Activated CD8-positive, alpha-beta T cell treated with anti-CD3 and anti-CD28 coated beads, Interleukin-2, amount 10 ng/mL, durations not matched to agents 7 days and 5 days (primary cell): ENCODE measurements at places on chromosomes 16 and 17. TPM values are rescaled to one million over a fixed set of nuclear protein-coding genes. Genes with fewer than 3 reads are reported as not detected.

CD300E gene
- not detected for total RNA-seq

DNASE1L2 gene
- total RNA-seq, result 3.3 TPM

TMEM132E gene
- not detected for total RNA-seq

ABCA6 gene
- total RNA-seq, result 0.08 TPM

SPN gene
- 339 TPM for total RNA-seq

TBC1D3H gene
- total RNA-seq, result not detected

KRT25 gene
- total RNA-seq, result not detected

DNA sequence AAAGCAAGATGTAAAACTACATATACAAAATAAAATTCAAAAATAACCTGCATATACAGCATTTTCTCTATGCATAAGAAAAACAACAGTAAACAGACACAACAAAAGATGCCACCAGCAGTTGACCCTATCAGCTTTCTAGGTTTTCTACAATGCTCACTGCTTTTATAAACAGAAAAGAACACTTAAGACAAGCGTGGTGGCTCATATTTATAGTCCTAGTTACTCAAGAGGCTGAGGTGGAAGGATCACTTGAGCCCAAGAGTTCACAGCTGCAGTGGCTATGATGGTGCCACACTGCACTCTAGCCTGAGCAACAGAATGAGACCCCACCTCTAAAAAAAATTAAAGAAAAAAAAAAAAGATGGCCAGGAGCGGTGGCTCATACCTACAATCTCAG lies 46.5 kb upstream of the ATP2A3 start:
- DNase-seq, result no peak

GRCh38 chr17:68598074-68598473 lies 3.1 kb downstream of the FAM20A start:
- DNase-seq, result no peak
